ENCODE measurements at places on chromosomes 6 and 20. TPM values are rescaled to one million over a fixed set of nuclear protein-coding genes. Genes with fewer than 3 reads are reported as not detected.

The BPI gene
- 0.68 TPM for total RNA-seq

The SLC35F1 gene
- total RNA-seq: not detected

The XKR7 gene
- not detected for total RNA-seq

The SIRPB2 gene
- not detected for total RNA-seq

The PEX3 gene
- 13.2 TPM for total RNA-seq

The STX7 gene
- 69.3 TPM for total RNA-seq

The OXT gene
- total RNA-seq: not detected

The TFAP2A gene
- 26.6 TPM for total RNA-seq

The RAB23 gene
- 69.7 TPM for total RNA-seq

The SLC32A1 gene
- not detected for total RNA-seq

The MLN gene
- not detected for total RNA-seq

The APMAP gene
- total RNA-seq: 79.9 TPM

The C20orf141 gene
- not detected for total RNA-seq

The RHAG gene
- total RNA-seq: not detected

The FOXF2 gene
- not detected for total RNA-seq

- DNase-seq: peak; percentile 81
Observed at GRCh38 chr6:95084867-95085266, 492.5 kb upstream of the MANEA start.

DNA sequence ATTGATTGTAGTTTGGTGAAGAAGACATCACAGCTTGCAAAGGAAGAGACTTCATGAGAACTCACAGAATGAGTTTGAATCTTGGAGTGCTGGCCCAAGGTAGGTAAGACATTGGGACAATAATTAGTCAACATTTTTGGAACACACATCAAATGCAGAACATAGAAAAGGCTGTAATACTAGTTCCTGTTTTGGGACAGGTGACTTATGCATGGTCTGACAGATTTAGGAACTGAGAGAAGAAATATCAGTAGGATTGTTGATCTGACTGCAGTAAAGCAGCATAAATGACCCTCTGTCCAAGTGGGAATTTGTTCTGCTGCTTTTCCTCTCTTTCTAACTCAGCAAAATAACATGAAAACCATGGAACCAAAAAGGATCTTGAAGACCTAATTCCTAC, 102.3 kb upstream of the MAP3K7 start:
- no peak for DNase-seq

DNA sequence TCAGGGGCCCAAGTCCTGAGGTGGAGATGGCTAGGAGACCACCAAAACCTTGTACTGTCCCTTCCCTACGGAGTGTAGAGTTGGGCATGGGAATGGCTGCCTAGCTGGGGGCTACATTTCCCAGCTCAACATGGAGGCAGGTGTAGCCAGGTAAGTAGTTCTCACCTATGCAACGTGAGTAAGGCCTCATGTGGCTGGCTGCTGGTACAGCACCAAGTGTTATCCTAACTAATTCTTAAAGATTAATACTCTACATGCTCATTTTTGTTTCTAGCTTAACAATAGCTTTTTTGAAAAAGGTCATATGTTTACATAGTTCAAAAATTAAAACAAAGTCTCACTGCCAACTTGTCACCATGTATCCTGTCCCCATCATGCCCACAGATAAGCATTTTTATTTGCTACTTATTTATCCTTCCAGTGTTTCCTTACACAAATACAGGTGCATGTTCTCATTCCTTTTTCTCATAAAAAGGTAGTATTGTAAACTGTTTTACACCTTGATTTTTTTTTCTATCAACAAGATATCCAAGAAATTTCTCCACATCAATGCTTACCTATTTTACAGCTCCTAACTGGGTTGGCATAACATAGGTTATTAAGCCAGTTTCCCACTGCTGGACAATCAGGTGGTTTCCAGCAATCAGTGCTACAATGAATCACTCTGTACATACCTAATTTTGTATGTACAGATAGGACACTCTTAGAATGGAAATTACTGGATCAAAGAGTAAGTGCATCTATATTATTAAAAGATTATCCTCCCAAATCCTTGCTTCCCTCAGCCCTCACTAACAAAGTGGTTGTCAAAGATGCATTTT, 25.5 kb downstream of the ABHD12 start:
- DNase-seq: no peak

DNA sequence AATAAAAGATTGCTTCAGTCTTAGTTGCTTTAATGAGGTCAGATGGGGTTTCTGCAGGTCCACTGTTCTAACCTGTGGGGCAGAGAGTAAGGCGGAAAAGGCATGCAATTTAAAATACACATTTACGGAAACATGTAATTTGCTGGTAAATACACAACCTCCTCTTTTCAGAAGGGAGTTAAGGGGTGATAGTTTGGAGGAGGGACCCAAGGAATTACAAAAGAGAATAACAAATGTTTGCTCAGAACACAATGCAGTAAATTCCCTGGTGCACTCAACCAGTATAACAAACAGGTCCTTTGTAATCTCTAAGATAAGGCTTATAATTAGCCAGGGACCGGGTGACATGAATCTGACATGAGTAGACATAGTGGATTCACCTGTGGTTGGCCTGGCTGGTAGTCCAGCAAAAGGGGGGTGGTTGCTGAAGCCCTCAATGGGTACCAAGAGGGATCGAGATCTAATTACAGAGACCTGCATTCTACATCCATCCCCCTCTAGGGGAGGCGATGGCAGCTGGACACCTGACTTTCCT, 295.1 kb downstream of the PHACTR1 start:
- no peak for DNase-seq

DNA sequence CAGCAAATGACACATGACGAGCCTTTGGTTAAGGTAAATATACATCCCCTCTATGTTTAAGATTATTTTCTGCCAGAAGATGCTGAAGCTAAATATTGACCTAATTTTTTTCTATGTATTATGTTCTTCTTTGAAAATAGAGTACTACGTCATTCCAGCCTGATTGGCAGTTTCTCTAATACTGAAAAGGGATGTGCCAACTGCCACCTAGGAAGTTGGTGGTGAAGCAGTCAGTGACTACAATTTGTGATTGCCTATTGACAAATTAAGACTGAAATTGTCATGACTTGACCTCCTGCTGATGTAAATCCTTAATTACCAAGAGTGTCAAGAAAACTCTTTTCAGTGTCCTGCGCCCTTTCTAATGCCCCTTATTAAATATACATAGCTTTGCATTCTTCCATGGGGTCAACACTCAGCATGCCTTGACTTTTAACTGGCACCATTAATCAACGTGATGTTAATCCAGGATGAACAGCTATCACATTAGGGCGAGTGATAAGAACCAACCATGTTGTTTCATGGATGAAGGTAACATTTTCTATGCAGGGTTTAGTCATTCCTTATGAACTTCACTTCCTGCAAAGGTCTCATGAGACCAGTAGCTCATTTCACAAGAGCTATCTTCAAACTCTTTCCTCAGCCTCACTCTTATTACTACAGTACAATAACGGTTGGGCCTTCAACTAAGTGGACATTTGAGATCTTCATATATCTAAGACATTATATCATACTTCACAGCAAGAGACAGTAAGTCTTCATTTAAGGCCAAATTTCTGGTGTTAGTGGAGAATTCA, 22.5 kb upstream of the SGK1 start:
- no peak for DNase-seq

- peak; percentile 22 for DNase-seq
Observed at GRCh38 chr20:48787861-48788375, 39.9 kb downstream of the PREX1 start.

DNA sequence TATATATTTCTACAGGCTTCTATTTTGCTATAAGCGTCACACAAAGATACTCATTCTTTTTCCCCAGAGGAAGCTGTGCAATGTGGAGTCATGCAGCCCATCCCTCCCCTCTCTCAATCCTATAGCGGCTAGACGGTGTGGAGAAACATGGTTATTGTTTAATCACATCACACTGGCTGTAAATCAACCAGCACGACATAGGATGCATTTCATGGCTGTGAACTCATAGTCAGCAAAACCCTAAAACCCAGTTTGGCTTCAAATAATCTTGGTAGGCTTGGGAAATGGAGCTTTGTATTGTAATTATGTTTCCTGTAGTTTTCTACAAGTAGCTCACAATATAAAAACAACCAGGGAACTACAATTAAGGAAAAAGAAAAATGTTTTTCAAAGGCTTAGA, 16.8 kb downstream of the FOXC1 start:
- DNase-seq: no peak

DNA sequence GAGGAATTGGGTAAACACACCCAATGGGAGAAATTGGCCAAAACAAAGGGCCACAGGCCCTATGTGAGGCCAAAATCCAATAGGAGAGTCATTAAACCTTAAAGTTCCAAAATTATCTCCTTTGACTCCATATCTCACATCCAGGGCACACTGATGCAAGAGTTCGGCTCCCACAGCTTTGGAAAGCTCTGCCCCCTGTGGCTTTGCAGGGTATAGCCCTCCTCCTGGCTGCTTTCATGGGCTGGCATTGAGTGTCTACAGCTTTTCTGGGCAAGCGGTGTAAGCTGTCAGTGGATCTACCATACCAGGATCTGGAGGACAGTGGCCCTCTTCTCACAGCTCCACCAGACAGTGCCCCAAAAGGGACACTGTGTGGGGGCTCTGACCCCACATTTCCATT, 160.5 kb downstream of the ADGRG6 start:
- DNase-seq: no peak

- no peak for DNase-seq
Observed at GRCh38 chr6:71289039-71289801, 609 bp downstream of the OGFRL1 start.

DNA sequence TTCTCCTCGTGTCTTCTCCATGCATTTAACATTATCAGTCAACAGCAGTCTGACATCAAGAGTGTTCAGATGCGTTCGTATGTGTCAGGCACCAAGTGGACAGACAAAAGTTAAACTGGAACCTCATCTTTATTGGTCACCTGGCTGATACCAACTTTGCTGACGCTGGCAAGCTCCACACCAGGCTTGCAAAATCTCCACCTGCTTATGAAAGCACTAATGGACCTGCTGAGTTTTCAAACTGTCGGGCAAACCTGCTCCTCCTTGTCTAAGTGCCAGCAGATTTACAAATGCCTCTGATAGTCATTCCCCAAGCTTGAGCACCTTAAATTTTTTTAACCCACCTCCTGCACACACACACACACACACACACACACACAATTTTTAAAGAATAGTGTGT, 27.9 kb upstream of the DSP start:
- DNase-seq: no peak

- DNase-seq: no peak
Observed at GRCh38 chr6:30155520-30156261, 5.3 kb downstream of the TRIM10 start.

- no peak for DNase-seq
Observed at GRCh38 chr20:58340853-58341252, 31.3 kb downstream of the RAB22A start.

DNA sequence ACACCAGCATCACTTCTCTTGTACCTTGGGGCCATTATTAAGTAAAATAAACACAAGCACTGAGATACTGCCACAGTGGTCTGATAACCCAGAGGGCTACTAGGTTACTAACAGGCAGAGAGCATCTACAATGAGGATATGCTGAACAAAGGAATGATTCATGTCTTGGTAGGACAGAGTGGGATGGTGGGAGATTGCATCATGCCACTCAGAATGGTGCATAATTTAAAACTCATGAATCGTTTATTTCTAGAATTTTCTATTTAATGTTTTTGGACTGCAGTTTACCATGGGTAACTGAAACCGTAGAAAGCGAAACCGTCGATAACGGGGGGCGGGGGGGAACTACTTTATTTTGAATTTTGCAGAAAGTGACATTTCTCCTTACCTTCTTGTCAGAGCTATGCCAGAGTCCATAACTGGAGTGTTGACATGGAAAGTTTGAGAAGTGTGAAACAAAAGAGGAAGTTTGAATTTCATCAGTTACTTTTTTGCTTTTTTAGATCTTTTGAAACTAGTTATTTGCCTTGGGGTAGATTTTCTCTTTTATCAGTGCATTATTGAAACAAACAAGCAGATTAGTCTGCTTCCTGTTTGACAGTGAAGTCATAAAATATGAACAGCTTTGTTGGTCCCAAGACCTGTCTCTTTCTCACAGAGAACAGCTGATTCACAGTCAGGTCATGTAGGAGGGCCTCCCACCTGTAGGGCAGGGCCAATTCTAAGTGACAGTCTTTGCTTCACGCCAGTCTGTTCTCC, 124.9 kb downstream of the KLHL32 start:
- DNase-seq: no peak

GRCh38 chr6:41071501-41071922, 644 bp downstream of the OARD1 start:
- DNase-seq: no peak

- DNase-seq: no peak
Observed at GRCh38 chr20:63884506-63885263, 10.2 kb upstream of the DNAJC5 start.

All from chondrocyte (in vitro differentiated cells).